Left forelimb (tissue), 1 donor: ENCODE measurements at places on chromosomes 4 and X.

- no peak for DNase-seq
Observed at GRCh38 chr4:48226199-48226598, 43.4 kb downstream of the TEC start.

DNA sequence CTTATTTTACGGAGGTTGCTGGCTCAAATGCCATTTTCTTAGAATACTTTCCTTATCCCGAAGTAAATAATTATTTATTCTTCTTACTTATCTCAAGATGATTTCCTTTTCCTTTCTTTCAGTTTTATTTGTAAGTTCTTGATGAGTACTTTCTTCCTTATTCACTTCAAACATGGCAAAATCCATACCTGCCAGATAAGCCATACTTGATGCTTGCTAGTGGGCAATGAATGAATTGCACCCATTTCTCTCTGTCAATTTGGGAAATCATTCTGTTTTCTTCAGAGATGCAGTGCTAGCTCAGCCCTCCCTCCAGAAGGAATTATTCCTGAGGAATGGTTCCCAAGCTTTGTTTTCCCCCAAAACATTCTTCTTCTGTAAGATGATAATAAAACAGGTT lies 598.3 kb downstream of the SPRY1 start:
- no peak for DNase-seq

DNA sequence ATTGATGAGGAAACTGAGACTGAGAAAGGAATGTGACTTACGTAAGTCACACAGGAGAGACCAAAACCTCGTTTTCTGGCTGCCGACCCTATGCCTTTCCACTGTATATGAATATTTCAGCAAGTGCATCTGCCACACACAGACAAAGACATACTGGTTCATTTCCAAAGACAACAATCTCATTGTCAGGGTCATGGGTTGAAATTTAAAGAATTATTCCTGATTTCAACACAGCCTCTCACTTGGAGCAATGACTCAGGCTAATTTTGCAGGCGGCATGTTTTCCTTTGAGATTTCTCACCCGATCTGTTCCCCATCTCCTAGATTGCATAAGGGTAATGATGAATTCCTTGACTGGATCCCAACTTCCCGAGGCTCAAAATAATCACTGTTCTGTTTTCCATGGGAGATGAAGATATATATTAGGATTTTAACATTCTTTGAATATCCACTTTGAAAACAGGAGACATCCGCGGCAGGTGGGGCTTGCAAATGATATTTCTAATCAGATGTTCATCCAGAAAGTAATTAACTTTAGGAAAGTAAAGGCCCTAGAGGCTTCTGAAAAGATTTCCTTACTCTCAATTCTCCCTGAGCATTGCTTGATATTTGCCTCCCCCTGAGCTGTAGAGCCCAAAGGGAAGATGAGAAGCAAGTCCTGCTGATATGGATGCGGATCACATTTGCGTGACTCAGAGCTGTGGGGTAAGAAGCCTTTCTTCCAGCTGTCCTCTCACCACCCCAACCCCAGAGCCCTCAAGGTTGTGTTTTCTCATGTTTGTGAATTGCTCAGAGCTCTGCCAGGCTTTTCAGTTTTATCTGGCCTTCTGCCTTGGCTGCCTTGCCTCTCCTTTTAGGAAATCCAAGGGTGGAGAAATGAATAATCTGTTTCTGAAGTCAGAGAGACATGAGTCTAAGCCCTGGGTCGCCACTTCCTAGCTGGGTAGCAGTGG lies 361.1 kb upstream of the BOD1L1 start:
- no peak for DNase-seq

- DNase-seq: no peak
Observed at GRCh38 chrX:25507801-25508200, 492.0 kb upstream of the ARX start.

DNA sequence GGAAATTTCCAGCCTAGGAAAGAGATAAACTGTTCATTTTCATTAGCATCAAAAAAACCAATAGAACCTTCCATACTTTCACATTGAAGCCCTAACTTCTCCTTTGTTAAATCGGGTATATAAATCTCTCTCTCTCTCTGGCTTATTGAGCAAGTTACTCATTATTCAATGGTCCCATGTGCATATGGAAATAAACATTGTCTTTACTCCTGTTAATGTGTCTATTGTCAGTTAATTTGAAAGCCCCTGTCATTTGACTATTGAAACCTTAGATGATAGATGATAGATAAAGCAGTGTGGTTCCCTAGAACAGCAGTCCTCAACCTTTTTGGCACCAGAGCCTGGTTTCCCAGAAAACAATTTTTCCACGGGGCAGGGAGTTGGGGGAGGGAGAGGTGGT lies 46.8 kb downstream of the CENPVL3 start:
- DNase-seq: no peak

GRCh38 chr4:127844601-127845116 lies 36.0 kb upstream of the PLK4 start:
- no peak for DNase-seq

DNA sequence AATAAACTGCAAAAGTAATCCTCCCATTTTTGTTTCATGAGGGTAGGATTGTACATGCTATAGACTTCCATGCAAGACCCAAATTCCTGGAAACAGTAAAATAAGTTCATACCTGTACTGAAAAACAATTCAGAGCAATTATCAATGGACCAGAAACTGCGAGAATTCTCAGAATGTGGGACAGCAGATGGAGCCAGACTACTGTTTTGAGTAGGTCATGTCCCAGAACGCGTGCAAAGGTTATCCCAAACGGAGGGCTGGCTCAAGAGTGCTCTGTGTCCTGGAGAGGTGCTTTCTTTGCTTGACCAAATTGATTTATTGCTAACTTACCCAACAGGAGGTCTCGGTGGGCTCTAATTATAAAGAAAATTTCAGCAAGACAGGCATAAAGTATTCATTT lies 1.7 kb upstream of the MAGEH1 start:
- no peak for DNase-seq

GRCh38 chr4:59380841-59381366 lies 1819.2 kb upstream of the ADGRL3 start:
- no peak for DNase-seq

DNA sequence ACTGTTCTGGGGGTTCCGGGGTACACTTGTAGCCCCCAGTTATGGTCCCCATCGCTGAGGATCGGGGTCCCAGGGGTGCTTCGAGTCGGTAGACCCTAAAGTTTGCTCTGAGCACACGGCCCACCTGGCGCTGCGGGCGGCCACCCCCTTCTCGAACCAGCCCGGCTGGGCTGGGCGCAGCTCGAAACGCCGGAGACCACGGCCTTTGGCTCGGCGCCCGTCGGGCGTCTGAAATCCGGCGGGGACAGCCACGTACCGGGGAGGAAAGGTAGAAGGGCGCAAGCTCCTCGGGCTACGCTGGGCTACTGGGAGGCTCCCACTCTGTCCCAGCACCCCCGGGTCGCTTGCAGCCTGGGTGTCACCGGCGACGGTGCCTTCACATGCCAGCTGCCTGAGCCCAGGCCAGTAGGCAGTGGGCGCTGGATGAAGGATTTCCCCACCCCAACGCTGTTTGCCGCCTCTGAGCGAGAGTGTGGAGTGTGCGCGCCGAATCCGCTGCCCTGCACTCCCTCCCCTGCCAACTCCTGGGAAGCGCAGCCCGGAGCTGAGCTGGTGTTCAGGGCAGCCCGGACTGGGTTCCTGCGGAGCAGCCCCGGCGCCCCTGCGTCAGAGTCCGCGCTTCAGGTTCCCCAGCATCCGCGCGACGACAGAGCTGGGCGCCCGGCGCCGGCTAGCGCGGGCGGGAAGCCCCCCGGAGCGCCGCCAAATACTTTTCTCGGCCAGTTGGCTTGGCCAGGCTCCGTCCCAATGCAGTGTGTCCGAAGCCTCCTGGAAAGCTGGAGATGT lies 637 bp downstream of the MAMLD1 start:
- DNase-seq: no peak

DNA sequence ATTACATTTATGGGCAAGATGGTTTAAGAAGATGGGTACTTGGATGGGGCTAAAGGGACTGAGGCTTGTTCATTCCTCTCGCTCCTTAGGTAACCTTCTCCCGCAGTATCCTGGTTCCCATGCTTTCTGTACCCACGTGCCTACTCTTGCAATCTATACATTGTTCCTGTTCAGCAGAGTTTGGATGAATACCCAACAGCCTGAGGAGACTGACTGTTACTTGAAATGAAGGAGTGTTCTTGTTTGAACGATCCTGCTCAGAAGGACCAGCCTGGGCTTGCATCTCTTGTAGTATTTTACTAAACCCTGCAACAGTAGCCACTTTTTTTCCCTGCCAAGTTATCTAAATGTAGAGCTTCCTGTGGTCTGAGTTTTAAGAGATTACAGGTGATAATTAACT lies 33.7 kb upstream of the ADH6 start:
- no peak for DNase-seq

GRCh38 chr4:99821918-99822503 lies 5.4 kb downstream of the DAPP1 start:
- no peak for DNase-seq

- no peak for DNase-seq
Observed at GRCh38 chr4:9953089-9953488, 68.2 kb downstream of the SLC2A9 start.

DNA sequence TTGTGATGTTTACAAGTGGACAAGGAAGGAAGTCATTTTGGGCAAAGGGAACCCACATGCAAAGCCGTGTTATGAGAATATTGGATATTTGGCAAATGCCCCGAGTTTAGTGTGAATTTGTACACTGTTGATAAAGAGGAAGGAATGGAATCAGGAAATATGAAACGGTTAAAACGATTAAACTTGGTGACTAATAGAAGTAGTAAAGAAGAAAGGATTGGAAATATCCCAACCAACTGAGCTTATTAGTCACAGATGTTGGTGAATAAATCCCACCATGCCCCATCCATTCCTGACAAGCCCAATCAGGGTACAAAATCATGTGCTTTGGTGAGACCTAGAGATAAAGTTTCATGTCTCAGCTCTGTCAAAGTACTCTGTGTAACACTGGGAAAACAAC lies 22.0 kb downstream of the ARHGAP24 start:
- no peak for DNase-seq

GRCh38 chr4:151029537-151029936 lies 14.5 kb upstream of the LRBA start:
- DNase-seq: no peak

DNA sequence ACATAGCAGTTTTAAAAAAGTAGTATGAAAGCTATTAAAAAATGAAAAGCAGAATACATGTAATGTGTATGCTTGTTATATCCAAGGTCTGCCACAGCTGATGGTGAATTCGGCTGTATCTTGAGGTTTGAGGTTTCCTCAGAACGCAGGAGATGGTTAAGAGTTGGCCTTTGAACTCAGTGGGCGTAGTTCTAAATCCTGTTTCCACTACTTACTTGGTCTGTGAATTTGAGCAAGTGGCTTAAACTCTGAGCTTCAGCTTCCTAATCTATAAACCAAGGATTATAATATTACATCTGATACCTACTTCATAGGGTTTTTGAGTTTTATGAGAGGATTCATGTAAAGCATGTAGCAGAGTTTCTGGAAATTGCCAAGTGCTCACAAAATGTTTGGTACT lies 125.2 kb downstream of the STIM2 start:
- no peak for DNase-seq
